ENCODE measurements at places on chromosomes 7 and 10. TPM values are rescaled to one million over a fixed set of nuclear protein-coding genes. Genes with fewer than 3 reads are reported as not detected.

DNA sequence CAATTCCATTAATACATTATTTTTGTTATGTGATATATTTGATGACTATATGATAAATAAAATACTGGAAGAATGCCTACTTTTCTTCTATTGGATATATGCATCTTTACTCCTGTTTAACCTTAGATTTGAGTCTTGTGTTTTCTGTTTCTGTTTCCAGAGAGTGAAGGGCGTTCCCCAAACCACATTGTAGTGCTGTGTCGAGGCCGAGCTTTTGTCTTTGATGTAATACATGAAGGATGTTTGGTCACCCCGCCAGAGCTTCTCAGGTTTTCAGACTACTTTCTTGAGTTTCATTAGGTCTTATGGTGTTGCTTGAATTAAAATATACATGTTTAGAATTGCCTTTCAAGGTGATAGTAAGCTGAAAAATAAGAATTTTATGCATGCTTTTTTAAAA is 23.8 kb downstream of the CROT start:
- no peak overlapping the region for H3K4me3 ChIP-seq
- no peak for DNase-seq
- no peak overlapping the region for H3K27ac ChIP-seq
- no peaks in the 10 kb centered on the region for H3K4me1 ChIP-seq
- H3K36me3 ChIP-seq = peaks cover 8% of the 10 kb centered on the region
- H3K27me3 ChIP-seq = no peaks in the 10 kb centered on the region

- no peaks in the 10 kb centered on the region for H3K27me3 ChIP-seq
- H3K36me3 ChIP-seq = no peaks in the 10 kb centered on the region
- no peak overlapping the region for H3K27ac ChIP-seq
- H3K4me3 ChIP-seq = no peak overlapping the region
Observed at GRCh38 chr7:17402628-17403278, 104.3 kb downstream of the AHR start.

DNA sequence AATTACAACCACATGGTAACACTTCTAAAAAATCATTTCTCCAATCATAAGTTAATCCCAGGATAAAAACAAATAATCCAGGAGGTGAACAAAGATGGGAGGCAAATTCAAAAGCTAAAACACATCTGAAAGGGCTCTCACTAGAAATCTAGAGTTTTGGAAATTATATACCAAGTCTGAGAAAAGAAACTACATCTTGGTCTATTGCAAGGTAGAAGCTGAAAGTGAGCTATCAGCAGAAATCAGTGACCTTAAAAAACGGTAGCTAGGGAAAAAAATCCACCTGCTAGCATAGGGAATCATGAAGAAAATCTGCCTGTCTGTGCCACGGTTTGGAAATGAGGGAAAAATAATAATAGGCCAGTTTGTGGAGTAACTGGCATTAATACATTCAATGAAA is 50.5 kb downstream of the POT1 start:
- H3K27me3 ChIP-seq = no peaks in the 10 kb centered on the region
- no peak overlapping the region for H3K27ac ChIP-seq
- H3K36me3 ChIP-seq = no peaks in the 10 kb centered on the region
- H3K4me1 ChIP-seq = no peaks in the 10 kb centered on the region
- no peak overlapping the region for H3K4me3 ChIP-seq
- no peak for DNase-seq

NET1 gene
- 232 TPM for total RNA-seq

DNA sequence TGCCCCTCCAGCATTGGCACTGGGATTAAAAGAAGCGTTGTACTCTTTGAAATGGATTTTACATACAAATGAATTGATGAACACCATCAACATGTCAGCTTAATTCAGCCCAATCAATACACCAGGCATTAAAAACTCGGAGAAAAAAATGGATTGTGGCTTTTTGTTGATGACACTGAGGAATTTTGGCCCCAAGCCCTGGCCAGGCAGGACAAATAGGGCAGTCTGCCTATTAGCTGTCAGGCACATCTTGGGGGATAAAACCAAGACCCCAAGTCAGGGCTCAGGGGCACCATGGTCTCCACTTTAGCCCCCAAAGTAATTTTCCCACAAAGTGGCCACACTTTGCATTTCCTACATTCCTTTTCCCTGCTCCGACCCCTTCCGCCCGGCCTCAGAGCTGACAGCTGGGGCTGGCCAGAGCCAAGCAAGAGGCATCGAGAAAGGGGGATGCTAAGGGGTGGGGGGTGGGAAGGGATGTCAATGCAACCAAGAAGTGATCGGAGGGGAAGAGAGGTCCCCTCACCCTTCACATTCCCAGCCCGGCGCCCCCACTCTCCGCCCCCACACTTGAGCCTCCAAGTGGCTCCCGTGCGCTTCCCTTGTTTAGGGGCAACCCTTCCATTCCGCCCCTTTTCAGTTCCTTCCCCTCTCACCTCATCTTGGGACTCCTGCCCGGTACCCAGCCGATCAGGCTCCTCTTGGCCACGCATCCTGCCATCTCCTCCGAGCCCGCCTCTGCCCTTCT is 711 bp downstream of the HIP1 start:
- DNase-seq = no peak
- no peaks in the 10 kb centered on the region for H3K36me3 ChIP-seq
- peak overlapping the region; percentile 74 for H3K27ac ChIP-seq
- H3K27me3 ChIP-seq = no peaks in the 10 kb centered on the region
- H3K4me1 ChIP-seq = no peaks in the 10 kb centered on the region
